SK-N-MC (cell line): ENCODE measurements at places on chromosomes 3 and 15.

DNA sequence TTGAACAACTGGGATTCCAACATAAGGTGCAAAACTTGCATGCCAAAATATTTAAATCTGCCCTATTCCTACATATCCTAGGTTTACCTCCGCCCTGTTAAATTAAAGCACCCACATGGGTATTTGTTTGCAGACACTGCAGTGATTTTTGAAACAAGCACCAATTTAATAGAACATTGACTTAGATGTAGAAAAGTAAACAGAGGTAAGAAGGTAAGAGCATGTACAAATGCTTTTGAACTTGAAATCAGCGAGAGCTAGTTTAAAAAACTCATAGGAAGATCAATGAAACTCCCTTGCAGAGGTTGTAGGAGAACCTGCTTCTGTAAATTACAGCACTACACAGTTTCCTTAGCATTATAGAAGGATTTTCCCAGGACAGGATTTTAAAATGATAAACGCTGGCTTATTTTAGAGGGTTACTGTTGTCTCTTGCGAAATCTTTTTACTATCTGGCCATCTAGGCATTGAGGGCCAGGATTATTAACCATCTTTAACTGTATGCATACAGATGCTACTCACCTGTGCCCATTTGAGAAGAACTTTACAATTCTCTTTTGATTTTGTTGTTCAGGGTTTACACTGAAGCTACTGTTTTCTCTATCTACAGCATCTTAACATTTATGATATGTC, 284.8 kb downstream of the FEZF2 start:
- no peak for DNase-seq

- DNase-seq: no peak
These were observed 120.0 kb downstream of the ATP1B3 start for GRCh38 chr3:141996437-141996836.

GRCh38 chr3:126258670-126259069, 78.3 kb upstream of the ALDH1L1 start:
- no peak for DNase-seq

DNA sequence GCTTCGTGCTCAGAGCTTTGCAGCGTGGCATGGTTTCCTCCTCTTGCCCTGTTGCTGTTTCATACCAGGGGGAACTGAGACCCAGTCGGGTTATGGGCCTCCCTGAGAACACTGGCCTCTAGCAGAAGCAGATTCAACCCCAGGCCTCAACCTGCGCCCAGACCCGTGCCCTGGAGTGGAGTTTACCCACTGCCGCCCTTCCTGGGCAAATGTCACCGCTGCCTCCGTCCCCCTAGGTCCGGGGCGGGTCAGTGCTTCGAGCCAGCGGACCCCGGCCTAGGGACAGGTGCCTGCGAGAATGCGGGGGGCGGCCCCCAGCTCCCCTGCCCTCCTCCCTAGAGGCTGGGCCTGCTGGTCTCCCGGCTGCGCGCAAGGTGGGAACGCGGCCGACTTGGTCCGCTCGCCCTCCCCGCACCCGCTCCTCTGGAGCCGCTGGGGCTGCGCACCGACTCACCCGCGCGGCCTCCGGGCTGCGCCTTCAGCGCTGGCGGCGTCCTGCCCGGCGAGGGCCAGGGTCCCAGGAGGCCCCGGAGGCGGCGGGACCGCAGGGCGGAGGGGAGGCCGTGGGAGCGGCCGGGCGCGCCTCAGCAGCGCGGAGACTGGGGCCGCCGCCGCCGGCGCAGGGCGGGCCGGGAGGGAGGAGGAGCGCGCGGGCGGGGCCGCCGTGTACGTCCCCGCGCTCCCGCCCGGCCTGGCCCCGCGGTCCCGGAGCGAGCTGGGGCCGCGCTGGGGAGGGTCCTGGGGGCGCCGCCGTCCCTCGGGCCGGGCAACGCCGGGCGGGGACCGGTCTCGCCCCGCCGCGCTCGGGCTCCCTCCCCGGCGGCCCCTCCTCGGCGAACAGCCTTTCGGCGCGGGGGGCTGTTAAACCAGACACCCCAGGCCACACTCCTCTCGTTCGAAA, at the start of gene PIGZ:
PIGZ (minus strand) TSS at position 601 of the 901 bp plus-strand sequence. CDS start 16,802 bp downstream, outside the sequence.
- DNase-seq: no peak

GRCh38 chr3:117541721-117542120, 832.1 kb downstream of the TUSC7 start:
- no peak for DNase-seq

- no peak for DNase-seq
These were observed 16.5 kb upstream of the FAM3D start for GRCh38 chr3:58683001-58683458.

DNA sequence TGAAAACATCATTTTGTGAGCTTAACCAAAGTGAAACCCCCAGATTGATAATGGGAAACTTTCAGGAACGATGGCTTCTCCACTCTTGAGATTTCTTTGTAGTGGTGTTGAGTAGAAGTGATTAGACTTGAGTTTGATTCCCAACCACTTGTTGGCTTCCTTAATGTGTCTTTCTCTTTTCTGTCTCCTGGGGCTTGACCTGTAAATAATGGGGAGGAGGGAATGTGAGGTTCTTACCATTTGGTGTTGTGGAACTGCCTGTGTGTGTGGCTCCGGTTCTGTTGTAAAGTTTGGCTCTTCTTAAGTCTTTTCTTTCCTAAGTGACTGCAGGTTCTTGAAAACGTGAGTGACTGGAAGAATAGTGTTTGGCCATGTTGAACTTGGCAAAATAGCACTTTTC, 2.7 kb downstream of the CDV3 start:
- no peak for DNase-seq

DNA sequence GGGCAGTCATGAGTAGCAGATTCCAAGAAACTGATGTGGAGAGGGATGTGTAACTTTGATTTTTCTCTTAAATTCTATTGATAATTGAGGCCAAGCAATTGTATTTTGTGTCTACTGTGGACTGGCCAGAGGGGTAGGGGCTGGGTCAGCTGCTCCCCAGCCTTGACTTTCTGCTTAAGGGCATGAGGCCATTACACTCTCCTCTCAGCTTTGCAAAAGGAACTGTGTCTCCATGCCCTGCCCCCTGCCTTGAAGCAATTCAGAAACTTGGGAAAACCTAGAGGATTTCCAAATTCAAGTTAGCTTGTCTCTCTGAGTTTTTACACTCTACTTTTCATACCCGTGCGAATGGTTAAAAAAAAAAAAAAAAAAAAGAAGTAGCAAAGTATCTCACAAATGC, 38.6 kb downstream of the ONECUT1 start:
- DNase-seq: no peak

DNA sequence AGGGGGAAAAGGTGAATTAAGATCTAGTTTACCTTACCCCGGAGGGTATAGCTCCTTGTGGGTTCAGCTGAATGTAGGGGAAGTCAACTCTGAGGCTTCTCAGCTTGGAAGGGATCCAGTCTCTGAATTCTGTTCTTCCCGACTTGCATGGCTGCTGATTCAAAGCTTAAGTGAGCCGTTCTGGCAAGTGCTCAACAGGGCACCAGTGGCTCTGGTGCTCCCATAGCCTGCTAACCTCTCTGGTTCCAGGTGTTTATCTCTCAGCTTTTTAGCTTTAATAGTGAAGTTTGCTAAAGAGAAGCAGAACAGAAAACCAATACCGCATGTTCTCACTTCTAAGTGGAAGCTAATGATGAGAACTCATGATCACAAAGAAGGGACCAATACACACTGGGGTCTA, 46.3 kb upstream of the RBP1 start:
- DNase-seq: no peak

- no peak for DNase-seq
These were observed 152.9 kb downstream of the ATP10A start for GRCh38 chr15:25710184-25710583.

DNA sequence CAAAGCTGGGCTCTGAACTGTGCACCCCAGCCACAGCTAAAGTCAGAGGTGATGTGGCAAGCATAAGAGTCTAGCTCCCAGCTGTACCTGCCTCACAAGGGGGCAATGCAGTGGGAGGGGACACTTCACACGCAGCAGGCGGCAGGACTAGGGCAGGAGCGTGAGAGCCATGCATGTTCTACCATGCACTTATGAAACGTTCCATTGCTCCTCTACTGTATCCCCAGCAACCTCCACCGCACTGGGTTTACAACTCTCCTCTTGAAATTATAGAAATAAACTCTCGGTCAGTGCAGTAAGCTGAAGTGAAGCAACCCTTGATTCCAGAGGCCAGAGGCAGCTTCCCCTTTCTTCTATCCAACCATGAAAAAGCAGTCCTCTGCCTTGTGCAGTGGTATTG, 298.6 kb upstream of the STT3B start:
- no peak for DNase-seq

DNA sequence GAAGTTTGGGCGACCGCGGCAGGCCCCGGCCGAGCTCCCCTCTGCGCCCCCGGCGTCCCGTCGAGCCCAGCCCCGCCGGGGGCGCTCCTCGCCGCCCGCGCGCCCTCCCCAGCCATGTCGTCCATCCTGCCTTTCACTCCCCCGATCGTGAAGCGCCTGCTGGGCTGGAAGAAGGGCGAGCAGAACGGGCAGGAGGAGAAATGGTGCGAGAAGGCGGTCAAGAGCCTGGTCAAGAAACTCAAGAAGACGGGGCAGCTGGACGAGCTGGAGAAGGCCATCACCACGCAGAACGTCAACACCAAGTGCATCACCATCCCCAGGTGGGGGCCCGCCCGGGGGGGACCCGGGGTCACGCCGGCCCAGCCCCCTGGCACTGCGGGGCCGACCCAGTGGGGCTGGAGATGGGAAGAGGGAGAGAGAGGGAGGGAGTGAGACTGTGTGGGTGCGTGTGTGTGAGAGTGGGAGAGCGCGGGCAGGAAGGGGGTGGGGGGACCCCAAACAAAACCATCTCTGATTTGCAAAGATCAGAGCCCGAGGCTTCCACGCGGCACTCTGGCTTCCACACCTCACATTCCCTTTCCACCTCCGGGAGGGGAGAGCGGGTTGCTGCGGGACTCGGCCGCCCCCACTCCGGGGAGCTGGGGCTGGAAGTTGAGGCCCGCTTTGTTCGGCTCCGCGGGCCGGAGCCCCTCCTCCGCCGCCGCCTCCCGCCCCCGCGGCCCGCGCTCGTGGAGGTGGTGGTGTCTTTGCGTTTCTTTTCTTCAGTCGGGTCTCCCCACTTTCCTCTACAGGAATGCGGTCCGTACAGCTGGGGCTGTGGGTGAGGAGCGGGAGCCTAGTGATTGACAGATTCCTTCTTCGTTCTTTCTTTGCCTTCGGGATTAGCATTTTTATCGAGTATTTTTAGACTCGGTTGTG, 898 bp downstream of the SMAD3 start:
- DNase-seq: no peak
